ENCODE measurements at places on chromosomes 6 and 20.

DNA sequence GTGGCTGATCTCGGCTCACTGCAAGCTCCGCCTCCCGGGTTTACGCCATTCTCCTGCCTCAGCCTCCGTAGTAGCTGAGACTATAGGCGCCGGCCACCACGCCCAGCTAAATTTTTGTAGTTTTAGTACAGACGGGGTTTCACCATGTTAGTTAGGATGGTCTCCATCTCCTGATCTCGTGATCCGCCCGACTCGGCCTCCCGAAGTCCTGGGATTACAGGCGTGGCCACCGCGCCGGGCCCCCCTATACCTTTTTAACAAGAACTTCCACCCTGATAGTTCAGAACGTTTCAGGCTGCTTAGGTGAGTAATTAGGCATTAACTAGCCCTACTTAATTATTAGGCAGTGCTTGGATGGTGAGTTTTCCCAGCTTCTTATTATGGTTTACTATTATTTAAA, 552.5 kb downstream of the BCKDHB start:
- no peak for DNase-seq

- DNase-seq: no peak
These were observed 734 bp downstream of the ZSCAN26 start for GRCh38 chr6:28267695-28268059.

DNA sequence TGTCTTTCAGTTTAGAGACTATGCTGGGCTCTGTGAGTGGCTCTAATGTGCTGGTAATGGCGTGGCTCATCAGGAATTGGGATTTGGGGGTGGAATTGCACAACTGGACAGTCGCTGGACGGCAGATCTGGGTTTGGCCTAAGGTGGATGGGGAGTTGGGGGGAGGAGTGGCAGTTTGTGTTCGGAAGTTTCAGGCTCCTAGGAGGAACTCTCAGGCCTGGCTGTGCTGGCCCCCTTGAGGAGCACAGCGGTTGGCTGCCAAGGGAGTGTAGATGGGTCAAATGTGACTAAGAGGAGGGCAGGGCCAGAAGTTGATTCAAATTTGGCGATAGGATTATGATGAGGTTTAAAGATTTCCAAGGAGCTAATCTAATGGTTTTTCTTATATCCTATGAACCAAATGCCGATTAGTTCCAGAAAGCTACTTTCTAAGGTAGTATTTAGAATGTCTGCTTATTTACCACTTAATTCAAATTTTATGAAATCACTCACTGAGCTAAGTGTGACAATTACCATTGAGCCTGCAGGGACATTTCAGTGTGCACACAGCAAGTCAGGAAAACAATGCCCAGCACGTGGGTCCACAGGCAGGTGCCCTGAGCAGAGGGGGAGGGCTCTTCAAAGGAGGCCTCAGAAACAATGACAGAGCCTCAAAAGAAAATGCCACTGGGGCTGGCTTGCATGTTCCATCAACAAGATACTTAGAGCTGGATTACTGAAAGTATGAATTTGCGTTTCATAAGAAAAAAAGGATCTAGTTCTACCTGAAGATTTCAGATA, 111.0 kb downstream of the GJA10 start:
- DNase-seq: no peak

DNA sequence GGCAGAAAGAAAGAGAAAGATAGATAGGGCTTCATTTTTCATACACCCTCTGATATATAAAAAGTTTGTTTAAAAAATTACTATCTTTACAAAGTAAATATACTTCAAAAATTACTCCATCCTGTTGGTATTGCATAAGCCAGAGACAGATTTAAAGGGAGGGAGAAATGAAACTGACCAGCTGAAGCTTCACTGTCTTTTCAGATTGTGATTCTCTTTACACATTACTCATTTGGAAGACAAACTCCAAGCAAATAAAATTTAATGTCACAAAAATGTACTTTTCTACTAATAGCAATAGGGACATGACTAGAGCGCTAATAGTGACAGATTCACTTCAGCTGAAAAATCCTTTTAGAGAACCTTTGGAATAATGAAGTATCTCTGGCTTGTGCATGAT, 38.6 kb upstream of the MARCKS start:
- no peak for DNase-seq

- peak; percentile 11 for DNase-seq
These were observed 50.8 kb downstream of the CD109 start for GRCh38 chr6:73746787-73747186.

- no peak for DNase-seq
These were observed 116.1 kb downstream of the RIMS1 start for GRCh38 chr6:72002415-72002814.

DNA sequence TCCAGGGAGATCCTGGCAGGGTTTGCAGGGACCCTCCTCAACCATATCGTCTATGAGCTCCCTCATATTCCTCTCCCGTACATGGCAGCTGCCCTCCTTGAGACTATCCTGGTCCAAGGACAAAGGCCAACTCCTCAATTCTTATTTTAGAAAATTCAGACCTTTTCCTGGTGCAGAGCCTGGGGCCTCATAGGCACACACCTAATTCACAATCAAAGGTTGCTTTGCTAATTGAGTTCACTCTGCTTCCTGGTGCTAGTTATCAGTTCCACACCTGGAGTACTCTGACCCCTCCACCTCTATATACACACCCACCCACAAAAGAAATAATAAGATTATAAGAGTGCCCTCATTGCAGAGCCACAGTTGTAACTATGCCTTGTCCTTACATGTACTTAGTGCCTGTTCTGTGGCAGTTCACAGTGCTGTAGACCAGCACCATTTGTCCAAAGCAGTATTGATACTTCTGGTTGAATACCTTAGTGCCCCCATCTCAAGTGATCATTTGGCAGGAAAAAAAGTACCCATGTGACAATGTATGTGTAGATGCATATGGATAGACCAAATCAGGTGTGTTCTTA, 38.7 kb downstream of the GSS start:
- DNase-seq: no peak

DNA sequence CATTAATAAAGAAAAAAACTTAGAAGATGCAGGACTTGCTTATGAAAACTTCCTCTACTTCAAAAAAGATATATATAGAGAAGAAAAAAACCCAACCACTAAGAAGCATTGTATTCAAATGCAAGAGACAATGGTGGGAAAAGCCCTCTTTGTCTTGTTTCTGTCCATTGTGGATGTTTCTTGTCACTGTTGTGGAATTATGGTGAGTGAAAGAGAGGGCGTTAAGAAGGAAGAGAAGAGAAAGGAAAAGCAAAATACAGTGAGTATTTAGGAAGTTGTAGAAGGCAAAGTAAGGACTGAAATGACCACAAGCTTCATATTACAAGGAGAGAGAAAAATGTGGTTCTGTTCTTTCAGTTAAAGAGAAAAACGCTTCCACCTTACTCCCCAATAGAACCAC, 14.1 kb upstream of the THBD start:
- DNase-seq: no peak

All from AG08396 (cell line).